Fibroblast of the aortic adventitia (primary cell): ENCODE measurements at places on chromosomes 2 and 18.

GRCh38 chr2:231526341-231527090 is 3.7 kb downstream of the NMUR1 start:
- DNase-seq = no peak

GRCh38 chr2:57181315-57182038 is 865.1 kb upstream of the VRK2 start:
- DNase-seq = peak; percentile 5

DNA sequence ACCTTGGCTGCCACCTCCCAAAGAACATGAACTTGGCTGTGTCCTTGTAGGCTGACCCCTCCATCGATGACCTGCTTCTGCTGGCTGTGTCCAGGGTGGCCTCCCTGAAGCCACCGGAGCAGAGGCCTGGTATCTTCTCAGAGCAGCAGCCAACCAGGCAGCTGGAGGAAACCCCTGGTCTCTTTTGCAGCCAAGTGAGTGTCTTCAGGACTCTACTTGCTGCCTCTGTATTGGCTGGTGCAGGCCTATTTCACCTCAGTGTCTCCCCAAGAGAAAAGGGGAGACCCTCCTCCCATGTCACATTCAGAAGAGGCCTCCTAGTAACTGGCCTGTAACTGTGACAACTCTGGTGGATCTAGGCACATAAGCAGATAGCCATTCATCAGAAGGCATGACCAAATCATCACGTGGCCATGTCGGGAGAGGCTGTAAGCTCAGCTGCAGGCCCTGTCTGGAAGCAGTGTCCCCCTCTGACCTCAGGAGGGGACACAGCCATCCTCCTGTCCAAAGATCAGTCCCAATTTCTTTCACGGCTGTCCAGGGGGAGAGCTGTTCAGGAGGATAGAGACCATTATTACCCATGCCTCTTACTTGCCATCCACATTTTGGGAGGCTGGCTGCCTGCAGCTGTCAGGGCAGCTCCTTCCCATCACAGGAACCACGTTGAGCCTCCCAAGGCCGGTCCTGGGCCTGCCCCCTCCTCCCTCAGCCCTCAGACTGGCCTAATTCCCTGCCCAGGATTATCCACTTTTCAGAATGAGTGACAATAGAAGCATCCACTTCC is 20.9 kb upstream of the ROCK2 start:
- DNase-seq = no peak

GRCh38 chr2:110173523-110173922 is 31.3 kb downstream of the NPHP1 start:
- DNase-seq = peak; percentile 33

DNA sequence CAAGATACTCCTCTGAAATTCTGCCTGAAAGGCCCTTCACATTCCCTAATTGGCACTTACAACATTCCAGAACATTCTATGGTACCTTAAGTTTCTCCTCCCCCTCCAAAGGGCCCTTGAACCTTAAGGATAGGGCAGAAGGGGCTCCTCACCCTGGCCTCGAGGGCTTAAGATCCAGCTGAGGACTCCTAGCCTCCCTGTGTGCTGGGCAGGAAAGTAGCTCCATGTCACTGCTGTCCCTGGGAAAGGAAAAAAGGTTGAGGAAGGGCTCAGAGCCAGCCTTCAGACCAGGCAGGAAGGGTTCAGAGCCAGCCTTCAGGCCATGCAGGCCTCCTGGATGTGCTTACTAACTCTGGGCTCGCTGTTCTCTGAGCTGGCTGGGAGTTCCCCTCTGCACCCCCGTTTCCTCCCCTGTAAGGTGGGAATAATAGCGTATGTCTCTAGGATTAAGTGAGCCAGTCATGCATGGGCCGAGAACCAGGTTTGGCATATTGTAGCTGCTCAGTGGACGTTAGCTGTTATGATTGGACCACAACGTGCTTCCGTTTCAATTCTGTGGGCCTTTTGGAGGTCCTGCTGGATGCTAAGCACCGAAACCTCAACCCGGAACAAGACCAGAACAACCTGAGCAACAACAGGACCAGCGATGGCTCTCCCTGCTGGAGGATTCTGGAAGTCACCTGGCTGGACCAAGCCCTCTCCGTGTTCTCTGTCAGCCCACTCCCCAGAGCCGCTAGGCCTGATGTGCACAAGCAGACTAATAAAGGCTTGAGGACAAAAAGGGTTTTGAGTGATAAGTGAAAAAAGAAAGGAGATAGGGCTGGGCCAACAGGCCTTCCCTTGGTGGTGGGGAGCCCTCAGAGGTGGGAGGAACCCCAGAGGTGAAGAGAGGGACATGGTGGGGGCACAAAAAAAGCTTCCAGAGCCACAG is 1.0 kb upstream of the B3GNT7 start:
- DNase-seq = no peak

- DNase-seq = no peak
Measured at GRCh38 chr2:175880-176820, 87.7 kb downstream of the SH3YL1 start.

- DNase-seq = no peak
Measured at GRCh38 chr2:108536133-108536780, 2.0 kb downstream of the LIMS1 start.

DNA sequence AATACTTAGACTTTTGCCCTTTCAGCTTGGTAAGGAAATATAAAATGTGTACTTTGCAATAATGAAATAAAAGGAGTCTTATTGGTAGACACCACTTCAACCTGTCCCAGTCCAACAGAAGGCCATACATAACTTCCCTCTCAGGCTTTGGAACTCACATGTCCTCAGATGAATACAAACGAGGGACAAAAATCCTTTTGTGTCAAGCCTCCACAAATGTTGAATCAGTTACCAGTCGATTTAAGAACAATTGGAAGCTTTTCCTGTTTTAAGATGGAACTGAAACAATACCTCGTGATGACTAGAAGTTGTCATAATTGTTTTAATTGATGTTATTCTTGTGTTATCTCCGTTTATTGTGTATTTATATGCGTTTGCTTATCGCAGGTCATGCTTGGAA is 385.1 kb upstream of the POU3F3 start:
- DNase-seq = no peak

- DNase-seq = no peak
Measured at GRCh38 chr2:36729067-36729466, 32.6 kb downstream of the VIT start.

- DNase-seq = no peak
Measured at GRCh38 chr2:43718530-43719124, 42.4 kb upstream of the C1GALT1C1L start.

DNA sequence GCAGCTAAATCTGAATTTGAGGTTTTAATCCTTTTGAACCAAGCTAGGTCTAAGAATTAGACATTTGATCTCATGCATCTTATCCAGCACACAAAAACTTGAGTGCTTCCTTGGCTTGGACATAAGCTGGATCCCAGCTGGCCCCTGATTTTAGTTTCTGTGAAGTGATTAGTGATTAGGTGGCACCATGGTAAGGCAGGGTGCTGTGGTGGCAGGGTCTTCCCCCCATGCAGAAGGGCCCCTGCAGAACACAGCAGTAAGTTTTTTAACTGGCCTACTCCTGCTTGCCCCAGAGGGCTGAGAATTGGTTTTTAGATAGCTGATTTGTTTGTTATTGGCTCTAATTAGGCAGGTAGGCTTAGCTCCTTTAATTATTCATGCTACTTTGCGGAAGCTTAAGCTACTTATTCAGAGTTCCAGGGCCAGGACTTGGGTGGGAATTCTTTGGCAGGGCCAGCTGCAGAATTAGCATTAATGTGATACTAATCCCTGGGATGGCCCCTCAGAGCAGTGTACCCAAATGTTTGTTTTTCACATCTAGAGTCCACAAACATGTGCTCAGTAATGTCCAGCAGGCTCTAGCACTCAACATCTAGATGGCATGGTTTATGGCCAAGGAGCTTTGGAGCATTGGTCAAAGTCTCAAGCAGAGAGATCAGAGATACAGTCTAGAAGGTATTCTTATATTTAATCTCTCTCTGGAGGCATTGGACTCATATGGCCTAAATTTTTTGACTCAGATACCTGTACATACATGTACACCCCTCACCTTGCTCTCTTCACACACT is 99.6 kb downstream of the FMNL2 start:
- no peak for DNase-seq

DNA sequence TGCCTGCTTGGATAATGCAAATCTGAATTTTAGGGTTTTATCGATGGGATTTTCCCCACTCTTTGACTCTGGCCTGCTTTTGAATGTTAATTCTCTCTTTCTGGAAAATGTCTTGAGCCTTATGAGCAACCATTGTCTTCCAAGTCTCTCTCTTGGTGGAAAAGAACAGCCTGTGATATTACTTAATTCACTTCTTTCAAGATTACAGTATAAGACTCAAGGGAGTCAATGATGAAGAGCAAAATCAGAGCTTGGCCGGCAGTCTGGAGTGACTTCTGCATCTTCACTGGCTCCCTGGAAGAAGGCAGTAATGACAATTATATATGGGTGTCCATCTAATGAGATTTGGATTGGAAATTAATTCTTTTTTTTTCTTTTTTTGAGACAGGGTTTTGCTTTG is 122.9 kb upstream of the ZEB2 start:
- no peak for DNase-seq

- DNase-seq = no peak
Measured at GRCh38 chr2:25286723-25287483, 54.8 kb downstream of the DNMT3A start.

GRCh38 chr18:51447351-51448342 is 250.2 kb upstream of the MEX3C start:
- no peak for DNase-seq

GRCh38 chr2:4831751-4832150 is 860.4 kb upstream of the SOX11 start:
- DNase-seq = no peak

GRCh38 chr2:45675263-45675812 is 23.9 kb downstream of the PRKCE start:
- DNase-seq = peak; percentile 69

GRCh38 chr2:67579806-67580205 is 182.7 kb downstream of the ETAA1 start:
- no peak for DNase-seq

DNA sequence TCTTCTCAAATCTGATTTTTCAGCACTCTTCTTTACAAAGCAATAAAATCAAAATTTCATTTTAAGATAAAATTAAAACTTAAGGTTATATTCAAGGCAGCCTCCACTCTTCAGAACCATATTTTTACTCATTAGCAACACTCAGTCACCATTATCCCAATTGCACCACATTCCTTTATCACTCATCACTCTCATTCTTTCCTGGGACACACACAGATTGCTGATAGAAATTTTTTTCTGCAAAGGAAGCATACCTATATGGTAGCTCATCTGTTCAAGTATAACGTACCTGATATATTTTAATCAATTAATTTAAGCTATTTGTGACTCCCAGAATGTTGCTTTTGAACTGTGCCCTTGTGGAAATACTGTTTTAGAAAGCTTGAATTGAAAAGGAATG is 1559.3 kb upstream of the ZEB2 start:
- DNase-seq = no peak

GRCh38 chr2:12210016-12210933 is 463.8 kb downstream of the LPIN1 start:
- no peak for DNase-seq

- no peak for DNase-seq
Measured at GRCh38 chr2:2547451-2547850, 216.4 kb upstream of the MYT1L start.

DNA sequence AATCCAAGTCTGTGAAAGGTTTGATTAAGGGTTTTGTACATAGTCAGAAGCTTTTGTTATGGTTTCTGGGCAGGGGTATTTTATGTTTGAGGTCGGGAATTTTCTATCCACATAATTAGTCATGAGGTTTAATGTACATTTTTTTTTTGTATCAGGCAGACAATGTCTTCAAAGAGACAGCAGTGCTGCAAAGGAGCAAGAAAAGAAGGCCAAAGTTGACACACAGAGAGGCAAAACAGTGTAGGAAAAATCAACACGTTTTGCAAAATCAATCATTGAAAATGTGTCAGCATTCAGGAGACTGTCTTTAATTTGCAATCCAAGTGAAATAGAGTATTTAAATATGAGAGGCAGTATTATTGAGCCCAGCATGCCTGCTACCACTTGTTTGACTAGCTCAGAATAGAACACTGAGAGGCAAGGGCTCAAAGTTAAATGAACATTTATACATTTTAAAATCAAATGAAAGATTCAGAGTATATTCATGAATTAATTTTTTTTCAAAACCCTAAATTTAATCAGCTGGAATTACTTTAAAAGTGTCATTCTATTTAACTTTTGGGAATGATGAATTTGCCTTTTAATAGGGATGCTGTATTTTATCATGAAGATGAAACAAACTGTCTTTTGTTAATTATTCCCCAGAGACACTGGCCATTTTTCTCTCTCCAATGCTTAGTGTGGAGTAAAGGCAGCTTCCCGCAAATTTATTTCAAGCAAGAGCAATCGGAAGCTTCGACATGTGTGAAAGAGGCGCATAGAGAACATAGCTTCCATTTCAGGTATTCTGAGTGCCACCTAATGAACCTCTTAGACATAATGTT is 11.3 kb downstream of the VRK2 start:
- no peak for DNase-seq

- no peak for DNase-seq
Measured at GRCh38 chr18:48797841-48798255, 152.9 kb downstream of the SMAD7 start.

GRCh38 chr18:47250391-47251046 is 941 bp downstream of the SKOR2 start:
- DNase-seq = no peak

DNA sequence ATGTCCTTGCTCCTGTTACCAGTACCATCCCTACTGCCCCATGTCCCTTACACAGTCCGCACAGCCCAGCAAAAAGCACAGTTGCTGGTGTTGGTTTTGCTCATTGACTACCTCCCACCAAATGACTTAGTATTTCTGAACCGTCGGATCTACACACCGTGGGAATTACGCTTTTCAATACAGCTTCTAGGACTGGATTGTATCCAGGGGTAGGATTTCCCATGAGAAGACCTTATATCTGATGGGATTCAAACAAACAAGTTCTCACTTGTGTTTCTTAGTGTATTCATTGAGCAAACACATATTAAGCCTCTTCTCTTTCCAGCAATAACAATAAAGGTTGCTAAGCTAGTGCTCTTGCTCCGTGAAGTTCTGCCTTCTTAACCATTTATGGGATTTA is 25.8 kb downstream of the TRAPPC12 start:
- no peak for DNase-seq

- DNase-seq = no peak
Measured at GRCh38 chr18:34522603-34523002, 187.5 kb upstream of the DTNA start.

- DNase-seq = no peak
Measured at GRCh38 chr2:48309900-48310299, 220.1 kb upstream of the STON1 start.

- DNase-seq = no peak
Measured at GRCh38 chr2:1758774-1759610, 14.7 kb upstream of the PXDN start.

DNA sequence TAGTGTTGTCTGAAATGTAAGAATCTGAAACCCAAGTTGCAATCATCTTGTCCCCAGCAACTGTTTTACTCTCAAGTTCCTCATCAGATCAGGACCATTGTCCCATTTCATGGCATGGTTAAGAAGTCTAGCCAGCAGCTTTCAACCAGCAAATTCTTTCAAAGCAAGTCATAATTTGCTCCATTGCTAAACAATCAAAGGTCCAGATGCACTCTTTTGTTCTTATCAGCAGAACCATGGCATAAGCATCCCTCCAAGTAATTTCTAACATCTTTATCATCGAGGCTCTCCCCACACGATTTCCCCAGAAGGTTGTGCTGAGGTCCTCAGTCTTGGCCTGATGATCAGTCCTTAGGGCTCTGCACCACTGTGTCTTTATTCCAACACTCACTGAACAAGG is 67.5 kb upstream of the APCDD1 start:
- DNase-seq = peak; percentile 38

- no peak for DNase-seq
Measured at GRCh38 chr18:38867680-38868079, 1302.1 kb upstream of the CELF4 start.

- peak; percentile 6 for DNase-seq
Measured at GRCh38 chr2:194867328-194867727, 789.7 kb upstream of the SLC39A10 start.

GRCh38 chr2:222203041-222203440 is 95.8 kb downstream of the PAX3 start:
- DNase-seq = no peak
